ENCODE measurements at places on chromosomes 12 and 14.

DNA sequence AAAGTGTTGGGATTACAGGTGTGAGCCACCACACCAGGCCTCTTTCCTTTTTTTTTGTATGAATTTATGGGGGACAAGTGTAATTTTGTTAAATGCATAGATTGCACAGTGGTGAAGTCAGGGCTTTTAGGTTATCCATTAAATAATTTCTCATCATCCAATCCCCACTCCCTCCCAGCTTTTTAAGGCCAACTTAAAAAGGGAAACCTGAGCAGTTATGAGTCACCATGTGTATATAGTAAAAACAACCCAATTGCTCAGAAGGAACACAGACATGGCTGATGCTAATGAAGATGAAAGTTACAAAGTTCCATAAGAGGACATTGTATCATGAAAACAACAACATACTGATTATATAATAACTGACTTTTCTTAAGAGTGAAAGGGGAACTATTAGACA, 25.6 kb upstream of the ARID2 start:
- DNase-seq, result no peak

GRCh38 chr14:40004871-40005500, 572.8 kb upstream of the FBXO33 start:
- DNase-seq, result no peak

DNA sequence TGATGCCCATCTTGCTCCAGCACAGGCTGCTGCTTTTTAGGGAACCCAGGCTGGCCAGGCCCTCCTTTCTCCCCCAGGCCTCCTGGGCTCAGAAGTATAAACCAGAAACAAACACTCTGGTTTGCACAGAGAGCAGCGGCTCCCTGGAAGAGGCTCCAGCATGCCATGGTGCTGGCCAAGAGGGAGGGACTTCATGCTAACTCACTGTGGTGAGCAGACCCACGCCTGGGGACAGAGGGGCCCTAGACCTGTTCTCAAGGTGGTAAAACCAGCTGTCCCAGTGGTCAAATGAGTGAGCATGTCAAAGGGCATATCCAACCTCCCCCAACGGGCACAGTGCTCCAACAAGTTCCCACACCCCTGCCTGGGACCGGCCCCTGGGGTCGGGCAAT, 15.5 kb downstream of the BCL11B start:
- DNase-seq, result no peak

DNA sequence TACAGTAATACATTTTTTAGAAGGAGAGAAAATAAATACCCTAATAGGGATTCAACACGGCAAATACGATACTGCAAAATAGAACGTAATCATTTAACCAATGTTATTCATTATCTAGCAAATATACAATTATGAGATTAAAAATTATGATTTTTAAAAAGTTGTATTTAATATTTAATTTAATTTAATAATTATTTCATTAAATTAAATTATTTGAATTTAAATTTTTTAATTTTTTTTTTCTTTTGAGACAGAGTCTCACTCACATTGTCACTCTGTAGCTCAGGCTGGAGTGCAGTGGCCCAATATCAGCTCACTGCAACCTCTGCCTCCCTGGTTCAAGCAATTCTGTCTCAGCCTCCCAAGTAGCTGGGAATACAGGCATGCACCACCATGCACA, 42.0 kb downstream of the GXYLT1 start:
- DNase-seq, result no peak

DNA sequence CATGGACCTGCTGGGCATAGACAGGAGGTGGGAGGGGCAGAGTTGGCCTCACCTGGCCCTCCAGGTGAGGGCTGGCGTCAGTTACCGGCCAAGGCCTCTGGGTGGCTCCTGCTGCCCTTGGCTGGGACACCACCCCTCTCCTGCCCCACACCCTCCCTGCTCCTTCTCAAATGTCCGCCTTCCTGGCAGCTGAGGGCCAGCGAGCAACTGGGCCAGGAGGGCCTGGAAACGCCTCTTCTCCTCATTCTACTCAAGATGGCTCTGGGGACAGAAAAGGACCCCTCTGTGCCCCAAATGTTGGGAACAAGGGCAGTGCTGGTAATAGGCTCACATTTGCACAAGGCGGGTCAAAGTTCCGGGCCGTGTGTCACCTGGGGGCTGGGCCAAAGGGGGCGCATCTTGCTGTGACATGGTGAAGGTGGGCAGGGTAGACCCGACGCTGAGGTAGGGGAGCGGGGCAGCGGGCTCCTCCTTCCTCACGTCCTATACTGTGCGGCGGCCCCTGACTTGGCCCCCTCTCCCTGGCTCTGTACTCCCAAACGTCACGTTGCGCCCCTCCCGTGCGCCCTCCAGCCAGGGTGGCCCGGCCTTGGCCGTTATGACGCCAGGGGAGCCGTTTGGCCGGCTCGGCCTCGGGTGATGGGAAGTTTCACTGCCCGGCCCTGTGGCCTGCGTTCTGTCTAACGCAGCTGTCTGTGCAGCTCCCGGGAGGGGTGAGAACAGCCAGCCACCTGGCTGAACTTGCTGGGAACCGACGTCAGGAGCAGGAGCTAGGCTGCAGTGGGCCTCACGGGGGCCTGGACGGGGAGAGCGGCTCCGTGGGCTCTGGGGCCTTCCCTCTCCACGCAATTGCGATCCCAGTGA, 18.0 kb upstream of the DLK1 start:
- no peak for DNase-seq

DNA sequence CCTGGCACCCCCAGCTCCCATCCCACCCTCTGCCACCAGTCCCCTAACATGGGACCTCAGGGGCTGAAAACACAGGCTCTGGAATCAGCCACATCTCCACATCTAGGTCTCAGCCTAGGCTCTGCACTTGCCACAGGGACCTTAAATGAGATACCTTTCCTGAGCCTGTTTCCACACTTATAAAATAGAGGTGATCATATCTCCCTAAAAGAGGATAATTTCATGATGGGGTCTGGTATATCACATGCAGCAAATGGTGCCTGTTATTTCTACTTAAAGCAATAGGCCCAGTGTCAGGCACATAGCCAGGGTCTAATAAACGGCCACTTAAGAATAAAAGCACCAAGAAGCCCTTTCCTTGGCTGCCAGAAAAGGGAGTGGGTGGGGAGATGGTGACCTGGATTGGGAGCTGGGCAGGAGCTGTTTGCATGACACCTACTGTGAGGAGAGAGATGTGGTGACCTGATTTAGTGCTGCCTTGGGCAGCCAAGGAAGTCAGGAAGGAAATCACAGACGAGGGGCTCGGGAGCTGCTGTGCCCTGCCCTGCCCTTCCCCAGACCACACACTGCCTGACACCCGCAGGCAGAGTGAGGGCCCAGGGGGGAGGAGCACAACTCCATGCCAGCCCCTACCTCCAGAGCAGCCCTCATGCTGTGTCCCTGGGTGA, 71.2 kb downstream of the IRF2BPL start:
- peak; percentile 38 for DNase-seq

DNA sequence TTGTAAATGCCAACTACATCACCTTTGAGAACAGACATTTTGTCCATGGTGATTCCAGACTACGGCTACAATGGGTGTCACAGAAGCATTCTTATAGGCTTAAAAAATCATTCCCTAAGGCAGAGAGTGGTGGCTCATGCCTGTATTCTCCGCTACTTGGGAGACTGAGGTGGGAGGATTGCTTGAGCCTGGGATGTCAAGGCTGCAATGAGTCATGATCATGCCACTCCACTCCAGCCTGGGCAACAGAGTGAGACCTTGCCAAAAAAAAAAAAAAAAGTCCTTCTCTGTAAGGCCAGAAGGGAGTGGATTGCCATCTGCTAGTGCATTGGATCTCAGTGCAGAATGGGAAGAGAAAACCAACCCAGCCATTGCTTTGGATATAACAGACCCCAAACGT, 522.5 kb downstream of the VRK1 start:
- no peak for DNase-seq

GRCh38 chr12:22670762-22671161, 45.8 kb downstream of the ETNK1 start:
- peak; percentile 49 for DNase-seq

- no peak for DNase-seq
Observed at GRCh38 chr12:6899427-6899826, 5.2 kb upstream of the LRRC23 start.

DNA sequence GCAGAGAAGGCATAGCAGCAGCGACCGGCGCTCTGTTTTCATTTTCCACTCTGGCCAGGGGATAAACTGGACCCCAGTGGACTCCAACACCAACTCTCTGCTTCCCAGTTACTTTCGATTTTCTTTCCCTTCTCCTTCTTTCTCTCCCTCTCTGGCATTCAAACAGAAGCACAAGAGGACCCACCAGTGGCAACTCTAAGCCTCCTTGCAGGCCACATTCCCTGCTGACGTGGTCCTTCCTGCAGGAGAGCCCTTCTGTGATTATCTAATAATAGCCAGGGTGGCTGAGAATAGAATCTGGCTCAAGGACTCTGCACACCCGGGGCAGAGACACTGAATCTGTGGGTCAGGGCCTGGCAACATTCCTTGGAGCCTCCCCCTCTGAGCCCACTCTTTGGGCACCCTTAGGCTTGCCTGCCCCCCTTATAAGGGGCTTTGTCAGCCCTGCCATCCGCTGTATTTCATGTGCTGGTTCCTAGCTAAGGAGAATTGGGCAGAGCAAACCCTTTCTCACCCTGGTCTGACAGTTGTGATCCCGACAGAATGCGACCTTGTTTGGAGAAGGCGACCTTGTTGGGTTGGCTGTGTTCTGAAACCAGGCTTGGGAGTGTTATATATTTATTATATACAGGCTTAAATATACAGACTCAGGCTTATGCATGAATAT, 8.2 kb upstream of the HOXC6 start:
- DNase-seq, result no peak

- DNase-seq, result no peak
Observed at GRCh38 chr12:45389426-45389825, 173.5 kb downstream of the ANO6 start.

- peak; percentile 51 for DNase-seq
Observed at GRCh38 chr14:22276913-22277816, 311.9 kb downstream of the DAD1 start.

GRCh38 chr14:87864356-87865270, 128.4 kb downstream of the GALC start:
- DNase-seq, result no peak

DNA sequence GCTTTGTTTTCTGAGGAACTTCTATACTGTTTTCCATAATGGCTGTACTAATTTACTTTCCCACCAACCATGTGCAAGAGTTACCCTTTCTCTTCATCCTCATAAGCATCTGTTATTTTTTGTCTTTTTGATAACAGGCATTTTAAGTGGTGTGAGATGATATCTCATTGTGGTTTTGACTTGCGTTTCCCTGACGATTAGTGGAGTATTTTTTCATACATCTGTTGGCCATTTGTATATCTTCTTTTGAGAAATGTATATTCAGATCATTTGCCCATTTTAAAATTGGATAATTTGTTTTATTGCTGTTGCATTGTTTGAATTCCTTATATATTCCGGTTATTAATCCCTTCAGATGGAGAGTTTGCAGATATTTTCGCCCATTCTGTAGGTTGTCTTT, 10.2 kb upstream of the HMGA2 start:
- peak; percentile 51 for DNase-seq

- DNase-seq, result no peak
Observed at GRCh38 chr14:83838226-83838625, 1691.7 kb upstream of the FLRT2 start.

- DNase-seq, result no peak
Observed at GRCh38 chr14:38490273-38490672, 234.4 kb upstream of the CLEC14A start.

GRCh38 chr14:35932136-35932535, 106.0 kb downstream of the BRMS1L start:
- DNase-seq, result no peak

DNA sequence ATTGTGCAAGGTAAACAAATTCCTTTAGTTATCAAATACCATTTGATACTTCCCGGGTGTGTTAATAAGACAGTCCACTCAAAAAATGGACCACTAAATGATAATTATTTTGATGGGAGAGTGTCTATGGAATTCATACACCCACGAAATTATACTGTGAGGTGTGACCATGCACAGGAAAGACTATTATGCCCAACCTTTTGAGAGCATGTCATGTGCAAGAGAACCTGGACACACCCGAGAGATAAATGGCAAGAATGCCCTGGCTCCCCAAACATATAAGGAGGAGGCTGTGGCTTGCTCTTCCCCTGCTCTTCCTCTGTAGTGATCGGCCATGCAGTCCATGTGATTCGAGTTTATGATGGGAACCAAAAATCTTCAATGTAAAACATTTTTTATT, 119.5 kb upstream of the BCL2L14 start:
- no peak for DNase-seq

DNA sequence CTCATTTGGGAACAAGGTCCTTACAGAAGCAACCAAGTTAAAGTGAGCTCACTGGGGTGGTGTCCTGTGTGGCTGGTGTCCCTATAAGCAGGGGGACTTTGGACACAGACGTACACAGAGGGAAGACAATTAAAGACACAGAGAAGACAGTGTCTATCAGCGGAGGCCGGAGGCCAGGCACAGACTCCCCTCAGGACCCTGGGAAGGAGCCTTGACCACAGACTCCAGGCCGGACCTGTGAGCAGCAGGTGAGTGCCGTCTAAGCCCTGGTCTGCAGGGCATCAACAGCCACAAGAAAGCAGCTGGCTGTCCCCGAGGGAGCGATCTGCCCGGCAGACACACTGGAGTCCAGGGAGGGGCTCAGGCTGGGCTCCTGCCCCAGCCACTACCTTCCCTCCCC, 219.1 kb upstream of the C14orf180 start:
- no peak for DNase-seq

GRCh38 chr12:101654442-101654841, 43.0 kb upstream of the CHPT1 start:
- no peak for DNase-seq

DNA sequence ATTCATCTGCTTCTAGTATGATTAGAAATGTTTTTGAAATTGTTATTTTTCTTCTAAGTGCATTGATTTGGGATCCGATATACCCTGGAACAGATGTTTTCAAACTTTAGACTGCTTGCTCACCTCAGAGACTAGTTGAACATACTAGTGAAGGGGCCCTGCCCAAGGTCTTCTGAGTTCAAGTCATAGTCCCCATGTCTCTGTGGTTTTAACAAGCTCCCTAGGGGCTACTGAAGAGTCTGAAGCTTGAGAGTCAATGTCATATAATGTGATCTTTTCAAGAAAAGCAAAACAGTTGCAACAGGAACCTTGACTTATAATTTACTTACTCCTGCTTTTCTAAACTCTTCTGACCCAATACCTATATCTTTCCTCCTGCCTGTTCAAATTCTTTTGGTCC, 7.5 kb upstream of the UBE2N start:
- DNase-seq, result no peak

DNA sequence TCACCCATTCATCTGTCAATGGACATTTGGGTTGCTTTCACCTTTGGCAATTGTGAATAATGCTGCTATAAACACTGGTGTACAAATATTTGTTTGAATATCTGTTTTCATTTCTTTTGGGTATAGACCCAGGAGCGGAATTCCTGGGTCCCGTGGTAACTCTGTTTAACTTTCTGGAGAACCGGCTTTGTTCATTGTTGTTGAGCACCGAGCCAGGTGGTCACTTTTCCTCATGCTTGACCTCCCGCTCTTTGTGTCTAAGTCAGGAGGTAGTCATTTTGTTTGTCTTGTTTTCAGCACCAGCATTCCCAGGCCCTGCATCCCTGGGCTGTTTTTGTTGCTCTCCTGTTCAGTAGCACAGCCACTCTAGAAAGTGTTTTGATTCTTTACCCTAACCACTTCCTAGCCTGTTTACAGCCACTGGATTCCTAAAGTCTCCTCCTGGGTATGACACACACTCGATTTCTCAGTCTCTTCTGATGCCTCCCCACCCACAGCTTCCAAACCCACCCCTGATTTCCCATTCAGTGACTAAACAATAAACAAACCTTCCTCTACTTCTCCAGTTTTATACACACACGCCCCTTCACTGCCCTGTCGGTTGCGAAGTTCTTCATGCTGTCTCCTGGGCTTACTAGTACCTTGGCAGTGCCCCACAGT, 37.9 kb downstream of the B4GALNT3 start:
- DNase-seq, result no peak

- no peak for DNase-seq
Observed at GRCh38 chr14:50758945-50759344, 72.0 kb downstream of the NIN start.

Data from hematopoietic multipotent progenitor cell treated with erythropoietin and hydrocortisone succinate and interleukin-3 and kit ligand, for 4 days (in vitro differentiated cells).